ENCODE measurements at places on chromosomes 4 and X. TPM values are rescaled to one million over a fixed set of nuclear protein-coding genes. Genes with fewer than 3 reads are reported as not detected.

The TCEAL5 gene
- not detected for total RNA-seq

The GIMD1 gene
- total RNA-seq = not detected

The FRMD7 gene
- total RNA-seq = not detected

The TMEM31 gene
- total RNA-seq = not detected

The CUL4B gene
- 59.7 TPM for total RNA-seq

The ABCE1 gene
- total RNA-seq = 144 TPM

The RAB9B gene
- 1.9 TPM for total RNA-seq

The USP17L17 gene
- total RNA-seq = not detected

The ZNF81 gene
- 6.1 TPM for total RNA-seq

The LCORL gene
- total RNA-seq = 11.0 TPM

The EXOSC9 gene
- total RNA-seq = 50.7 TPM

The MMRN1 gene
- 0.45 TPM for total RNA-seq

The BBS7 gene
- 24.3 TPM for total RNA-seq

The ARHGAP6 gene
- 20.9 TPM for total RNA-seq

The FAM241A gene
- 0.90 TPM for total RNA-seq

The MAGEA2B gene
- not detected for total RNA-seq

The SH3D19 gene
- total RNA-seq = 95.9 TPM

The RPS6KA6 gene
- 4.2 TPM for total RNA-seq

The ENPP6 gene
- total RNA-seq = not detected

The XAGE2 gene
- total RNA-seq = not detected

The MAGEB17 gene
- total RNA-seq = not detected

The FAM149A gene
- total RNA-seq = 10.8 TPM

The CXCL10 gene
- not detected for total RNA-seq

The ARHGAP10 gene
- total RNA-seq = 45.0 TPM

The SSX4B gene
- total RNA-seq = not detected

The KLHL13 gene
- total RNA-seq = 0.82 TPM

The MUC7 gene
- total RNA-seq = not detected

The LINC00632 gene
- total RNA-seq = 10.9 TPM

The PFKFB1 gene
- total RNA-seq = 0.09 TPM

The OTUD6A gene
- not detected for total RNA-seq

The BEX5 gene
- not detected for total RNA-seq

The SORCS2 gene
- total RNA-seq = 0.27 TPM

The LRIT3 gene
- total RNA-seq = under 0.01 TPM

The TMPRSS11F gene
- not detected for total RNA-seq

The GLUD2 gene
- 1.4 TPM for total RNA-seq

The TRAM1L1 gene
- total RNA-seq = 4.3 TPM

The CYLC1 gene
- not detected for total RNA-seq

The NHS gene
- 11.6 TPM for total RNA-seq

The NRK gene
- 4.1 TPM for total RNA-seq

The FRAS1 gene
- 1.9 TPM for total RNA-seq

The ING2 gene
- 21.2 TPM for total RNA-seq

The TAPT1 gene
- 21.1 TPM for total RNA-seq

The CXCL3 gene
- total RNA-seq = 0.09 TPM

The DRD5 gene
- total RNA-seq = not detected

The SLITRK2 gene
- not detected for total RNA-seq

The CENPE gene
- total RNA-seq = 26.9 TPM

The SMIM43 gene
- 1.1 TPM for total RNA-seq
